Activated CD4-positive, alpha-beta T cell treated with anti-CD3 and anti-CD28 coated beads for 24 hours (primary cell): ENCODE measurements at places on chromosomes 4 and X.

DNA sequence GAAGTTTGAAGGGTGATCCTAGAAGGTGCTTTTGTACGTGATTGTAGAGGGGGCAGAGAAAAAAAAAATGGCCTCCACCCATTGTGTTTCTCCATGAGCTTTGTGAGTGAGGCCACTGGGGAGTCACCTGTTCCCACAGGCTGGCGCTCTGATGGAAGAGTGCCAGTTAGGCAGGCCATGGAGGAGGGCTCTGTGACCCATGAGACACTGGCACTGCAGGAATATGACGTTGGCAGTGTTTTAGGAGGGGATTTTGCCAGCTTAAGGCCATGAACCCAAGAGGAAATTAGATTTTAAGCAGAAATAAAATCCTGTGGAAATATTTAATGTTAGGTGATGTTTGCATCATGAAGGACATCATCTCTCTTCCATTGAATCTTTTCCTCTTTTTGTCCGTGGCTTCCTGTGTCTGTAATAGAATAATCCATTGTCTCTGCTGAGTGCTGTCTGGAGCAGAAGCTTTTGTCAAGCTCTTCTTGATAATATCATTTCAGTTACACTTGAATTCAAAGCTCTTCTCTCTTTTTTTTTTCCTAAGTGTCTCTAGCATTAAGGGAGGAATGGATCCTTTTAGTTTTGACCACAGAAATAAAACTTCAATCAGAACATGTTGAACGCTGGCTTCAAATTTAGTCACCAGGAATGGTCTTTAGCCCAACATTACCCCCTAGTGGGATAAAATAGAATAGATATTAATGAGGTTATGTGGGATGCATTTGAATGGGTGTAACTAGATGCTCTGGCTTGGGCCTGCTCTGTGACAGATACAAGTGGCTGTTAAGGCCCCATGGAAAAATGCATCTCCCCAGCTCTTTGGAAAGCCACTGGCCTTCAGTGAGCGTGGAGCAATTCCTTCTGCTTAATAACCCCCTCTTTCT is 41.0 kb upstream of the UCP1 start:
- DNase-seq, result no peak

DNA sequence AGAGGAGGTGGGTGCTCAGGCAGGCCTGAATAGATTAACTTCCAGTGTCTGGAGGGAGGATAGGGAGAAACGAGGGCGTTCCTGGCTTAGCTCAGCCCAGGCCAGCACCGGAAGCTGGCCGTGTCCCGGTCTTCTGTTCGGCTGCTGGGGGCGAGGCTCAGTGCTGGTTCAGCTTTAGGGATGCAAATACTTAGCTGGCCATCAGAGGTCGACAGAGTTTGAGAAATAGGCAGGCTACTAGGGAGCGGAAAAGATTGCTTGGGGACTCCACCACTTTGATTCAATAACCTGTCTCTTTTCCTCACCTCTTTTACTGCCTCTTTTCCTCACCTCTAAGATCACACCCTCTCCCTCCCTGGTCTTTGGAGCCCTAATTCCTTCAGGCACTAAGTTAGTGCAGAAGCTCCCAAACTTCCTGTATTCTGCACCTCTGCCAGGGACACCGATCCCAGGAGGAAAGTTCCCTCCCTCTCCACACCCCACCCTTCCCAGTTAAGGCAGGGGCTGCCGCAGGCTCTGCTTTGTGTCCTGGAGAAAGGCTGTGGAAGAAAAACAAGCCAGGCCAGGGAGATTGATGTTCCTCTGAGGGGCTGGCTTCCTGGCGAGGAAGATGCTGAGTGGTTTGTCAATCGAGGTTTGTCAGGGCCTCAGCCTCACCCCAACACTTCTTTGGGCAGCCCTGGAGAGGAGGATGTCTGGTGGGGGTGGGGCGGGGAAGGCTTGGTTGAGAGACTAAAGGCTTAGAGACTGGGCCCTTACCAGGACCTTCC is 6.0 kb upstream of the EFNB1 start:
- DNase-seq, result no peak

GRCh38 chr4:159191989-159192388 is 89.1 kb downstream of the RAPGEF2 start:
- no peak for DNase-seq

- no peak for DNase-seq
Observed at GRCh38 chrX:17525762-17526555, 151.0 kb downstream of the NHS start.
